ENCODE measurements at places on chromosomes 6 and 20. TPM values are rescaled to one million over a fixed set of nuclear protein-coding genes. Genes with fewer than 3 reads are reported as not detected.
A peak's percentile ranks its signal among the peaks of the same experiment; 100 is the strongest.

GRCh38 chr6:96925290-96925687 lies 761 bp downstream of the KLHL32 start:
- no peak for DNase-seq

WTAP gene
- total RNA-seq = 91.9 TPM

DNA sequence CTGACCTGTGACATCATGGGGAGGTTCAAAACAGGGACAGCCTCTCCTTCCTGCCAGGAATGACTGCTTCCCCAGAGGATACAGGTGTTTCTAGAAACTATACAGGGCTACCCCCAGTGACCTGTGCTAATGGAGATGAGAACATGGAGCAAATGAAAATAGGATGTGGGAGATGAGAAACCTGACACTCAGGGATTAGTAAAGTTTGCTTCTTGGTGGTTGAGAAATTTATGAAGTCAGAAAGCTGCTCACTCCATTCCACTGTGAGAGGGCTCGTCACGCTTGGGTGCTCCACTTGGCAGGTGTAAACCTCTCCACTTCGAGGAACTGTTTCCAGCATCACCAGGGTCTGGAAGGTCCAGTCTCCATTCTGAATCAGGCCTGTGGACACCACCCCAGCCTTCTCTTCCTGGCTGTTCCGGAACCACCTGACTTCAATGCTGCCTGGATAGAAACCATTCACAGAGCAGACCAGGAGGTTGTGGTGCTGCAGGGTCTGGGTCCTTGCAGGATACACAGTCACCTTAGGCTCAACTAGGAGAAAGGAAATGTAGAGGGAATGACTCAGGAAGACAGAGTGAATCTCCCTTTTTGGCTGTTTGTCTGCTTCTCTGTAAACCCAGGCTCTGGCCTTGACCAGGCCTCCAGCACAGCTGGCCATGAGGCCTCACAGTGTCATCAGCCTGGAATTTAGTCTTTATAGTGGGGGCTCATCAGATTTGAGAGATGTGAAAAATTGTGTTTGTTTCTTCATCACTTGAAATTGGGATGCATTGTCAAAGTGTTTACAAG lies 10.8 kb downstream of the HLA-DRB5 start:
- no peak for DNase-seq

CAP2 gene
- 10.2 TPM for total RNA-seq

GRCh38 chr6:155440398-155441111 lies 15.1 kb downstream of the NOX3 start:
- no peak for DNase-seq

DNA sequence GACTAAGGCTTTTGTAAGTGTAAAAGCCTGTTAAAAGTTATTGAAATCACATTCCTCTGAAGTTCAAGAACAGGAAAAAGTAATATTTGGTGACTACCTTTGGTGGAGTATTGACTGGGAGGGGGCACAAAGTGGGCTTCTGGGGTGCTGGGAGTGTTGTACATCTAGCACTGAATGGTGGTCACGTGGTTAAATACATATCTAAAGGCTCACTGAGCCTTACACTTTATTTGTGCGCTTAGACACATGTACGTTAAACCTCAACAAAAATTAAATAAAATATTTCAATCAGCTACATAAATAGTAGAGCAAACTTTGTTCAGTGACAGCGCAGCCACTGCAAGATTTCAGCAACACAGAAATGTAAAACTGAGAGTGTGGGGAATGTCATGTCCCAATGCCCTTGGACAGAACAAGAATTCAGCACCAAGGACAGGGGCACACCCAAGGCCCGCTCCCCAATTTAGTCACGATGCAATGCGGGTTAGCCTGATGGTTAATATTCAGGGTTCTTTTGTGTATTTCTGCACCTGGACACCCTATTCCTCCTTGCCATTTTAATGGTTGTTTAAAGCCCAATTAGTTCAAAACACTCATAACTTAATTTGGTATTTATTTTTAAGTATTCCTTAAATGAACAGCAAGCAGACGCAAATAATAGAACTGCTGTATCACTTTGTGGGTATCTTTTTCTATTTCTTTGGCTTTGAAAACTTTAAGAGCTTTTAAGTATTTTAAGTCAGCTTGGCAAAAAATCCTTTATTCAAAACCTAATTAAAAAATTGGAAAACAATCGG lies 37.4 kb downstream of the ANGPT4 start:
- DNase-seq = no peak

GRCh38 chr6:128167552-128167951 lies 266.7 kb upstream of the THEMIS start:
- no peak for DNase-seq

DNA sequence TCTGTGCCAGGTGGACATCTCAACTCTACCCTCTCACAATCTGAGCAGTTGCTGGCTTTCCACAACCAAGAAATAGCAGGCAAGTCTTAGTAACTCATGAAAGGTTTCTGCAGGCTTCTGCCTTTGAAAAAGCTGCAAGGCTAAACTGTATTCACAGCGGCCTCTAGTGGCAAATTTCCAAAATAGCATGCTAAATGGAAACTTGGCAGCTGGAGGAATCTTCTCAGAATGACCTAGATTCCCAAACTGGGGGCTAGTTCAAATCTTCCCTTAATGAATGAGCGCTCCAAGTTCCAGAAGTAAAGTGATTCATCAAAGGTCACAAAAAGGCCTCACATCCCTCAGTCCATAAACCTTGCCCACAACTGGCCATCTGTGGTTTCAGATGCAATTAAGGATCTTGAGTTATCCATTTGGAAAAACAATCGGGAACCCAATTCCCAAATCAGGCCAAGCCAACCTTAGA lies 11.9 kb upstream of the CPNE5 start:
- peak; percentile 50 for DNase-seq

DNA sequence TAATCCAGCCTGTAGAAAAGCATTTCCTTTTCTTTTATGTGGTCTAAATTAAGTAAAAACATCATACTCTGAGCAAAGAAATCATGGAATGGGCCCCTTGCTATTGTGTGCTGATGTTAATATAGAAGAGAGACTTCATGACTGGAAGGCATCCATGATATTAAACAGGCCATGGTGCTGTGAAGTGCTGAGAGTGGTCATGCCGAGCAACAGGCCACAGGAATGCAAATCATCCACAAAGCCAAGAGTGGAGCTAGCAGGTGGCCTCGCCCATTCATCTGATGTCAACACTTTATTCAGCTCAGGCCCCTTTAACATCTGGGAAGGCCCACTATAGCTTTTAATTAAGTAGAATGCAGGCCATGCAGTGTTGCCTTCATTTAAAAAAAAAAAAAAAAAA lies 115.2 kb upstream of the HMGCLL1 start:
- no peak for DNase-seq

PDE7B gene
- 5.1 TPM for total RNA-seq

CALHM5 gene
- total RNA-seq = 4.6 TPM
